ENCODE measurements at places on chromosomes 2 and 18.
A peak's percentile ranks its signal among the peaks of the same experiment; 100 is the strongest.

GRCh38 chr18:50656841-50657470 lies 97.1 kb downstream of the MAPK4 start:
- DNase-seq, result no peak

GRCh38 chr2:199258291-199258690 lies 199.4 kb downstream of the SATB2 start:
- no peak for DNase-seq

DNA sequence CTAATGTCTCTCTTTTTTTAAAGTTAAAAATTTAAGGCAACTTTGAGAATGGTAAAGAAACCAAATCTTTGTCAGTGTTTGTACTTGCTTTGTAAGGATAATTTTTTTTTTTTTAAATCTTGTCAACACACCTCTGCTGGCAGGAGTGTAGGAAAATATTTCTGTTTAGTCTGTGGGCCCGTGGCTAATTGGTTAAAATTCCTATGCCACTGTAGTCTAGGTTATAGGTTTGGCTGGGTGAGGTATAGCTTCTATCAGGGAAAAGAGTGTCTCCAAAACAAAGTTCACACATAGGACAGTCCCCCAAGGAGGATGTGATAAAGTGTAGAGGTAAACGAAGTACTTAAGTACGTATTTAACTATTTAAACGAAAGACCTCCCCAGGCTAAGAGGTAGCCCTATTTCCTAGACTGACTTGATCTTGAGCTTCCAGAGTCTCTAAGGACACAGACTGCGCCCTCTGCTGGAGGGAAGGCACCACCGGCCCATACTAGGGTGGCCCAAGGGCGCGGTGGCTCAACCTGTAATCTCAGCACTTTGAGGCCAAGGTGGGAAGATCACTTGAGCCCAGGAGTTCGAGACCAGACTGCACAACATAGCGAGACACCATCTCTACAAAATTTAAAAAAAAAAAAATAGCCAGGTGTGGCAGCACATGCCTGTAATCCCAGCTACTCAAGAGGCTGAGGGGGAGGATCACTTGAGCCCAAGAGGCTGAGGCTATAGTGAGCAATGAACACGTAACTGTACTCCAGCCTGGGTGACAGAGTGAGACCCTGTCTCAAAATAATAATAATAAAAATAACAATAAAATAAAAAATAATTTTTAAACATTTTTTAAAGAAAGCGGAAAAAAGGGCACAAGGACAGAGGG lies 8.9 kb downstream of the TEX44 start:
- no peak for DNase-seq

- DNase-seq, result peak; percentile 41
These were observed 89.4 kb upstream of the MAP2 start for GRCh38 chr2:209334188-209335017.

DNA sequence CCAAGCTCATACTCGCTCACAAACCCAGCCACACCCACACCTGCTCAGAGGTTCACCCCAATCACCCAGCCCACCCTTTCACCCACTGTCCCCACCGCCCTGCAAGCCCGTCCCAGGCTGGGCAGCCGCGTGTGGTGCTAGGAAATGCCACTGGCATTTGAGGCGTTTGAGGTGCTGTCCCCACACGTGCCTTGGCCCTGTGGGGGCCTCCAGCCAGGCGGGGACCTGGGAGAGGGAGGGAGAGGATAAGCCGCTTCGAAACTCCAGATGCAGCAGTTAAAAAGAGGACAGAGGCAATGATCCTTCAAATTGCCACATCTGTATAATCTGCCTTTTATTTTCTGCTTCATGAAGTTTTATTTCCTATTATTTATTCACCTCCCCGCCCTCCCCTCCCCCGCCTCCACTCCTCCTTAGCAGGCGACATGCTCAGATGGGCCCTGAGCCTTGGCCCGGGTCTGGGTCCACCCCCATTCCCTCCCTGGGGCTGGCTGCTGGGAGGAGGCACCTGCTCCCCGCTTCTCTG lies 35.9 kb downstream of the PSD4 start:
- DNase-seq, result no peak

DNA sequence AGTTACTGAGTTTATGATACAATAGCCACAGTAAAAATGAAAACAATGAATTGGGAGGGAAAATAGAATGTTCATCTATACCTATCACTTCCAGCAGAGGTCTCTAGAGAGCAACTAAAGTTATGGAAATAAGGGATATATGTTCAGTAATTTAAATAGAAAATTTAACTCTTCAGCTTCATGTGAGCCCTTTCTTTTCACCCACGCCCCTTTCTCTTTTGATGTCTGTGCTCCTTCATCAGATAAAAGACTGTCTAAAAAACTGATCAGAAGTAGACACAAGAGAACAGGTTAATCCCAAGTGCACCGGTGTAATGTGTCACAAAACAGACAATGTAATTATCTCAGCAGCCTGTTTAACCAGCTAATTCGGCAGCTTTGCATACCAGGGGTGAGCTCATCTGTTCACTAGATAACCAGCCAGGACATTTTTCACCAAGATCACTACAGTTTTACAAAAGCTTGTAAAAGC lies 238.5 kb upstream of the ERBB4 start:
- no peak for DNase-seq

GRCh38 chr2:111188681-111189080 lies 68.0 kb downstream of the BCL2L11 start:
- no peak for DNase-seq

GRCh38 chr18:60149316-60149715 lies 223.3 kb downstream of the MC4R start:
- no peak for DNase-seq

DNA sequence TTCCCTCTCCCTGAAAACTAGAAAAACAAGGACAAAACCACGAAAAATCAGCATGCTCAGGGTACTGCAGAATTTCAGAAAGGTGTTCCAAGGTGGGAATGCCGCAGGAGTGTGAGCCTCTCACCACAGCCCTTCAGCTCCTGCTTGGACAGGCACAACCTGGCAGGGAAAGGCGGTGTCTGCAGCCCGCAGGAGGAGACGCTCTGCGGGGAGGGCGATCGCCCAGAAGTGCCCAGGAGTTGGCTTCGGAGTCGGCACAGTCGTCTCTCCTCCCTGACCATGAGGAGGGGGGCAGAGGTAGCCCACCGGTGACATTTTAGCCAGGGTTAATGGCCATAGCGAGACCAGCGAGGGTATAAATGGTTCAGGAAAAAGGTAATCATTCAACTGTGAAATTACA lies 57.2 kb downstream of the TMEM18 start:
- DNase-seq, result no peak

DNA sequence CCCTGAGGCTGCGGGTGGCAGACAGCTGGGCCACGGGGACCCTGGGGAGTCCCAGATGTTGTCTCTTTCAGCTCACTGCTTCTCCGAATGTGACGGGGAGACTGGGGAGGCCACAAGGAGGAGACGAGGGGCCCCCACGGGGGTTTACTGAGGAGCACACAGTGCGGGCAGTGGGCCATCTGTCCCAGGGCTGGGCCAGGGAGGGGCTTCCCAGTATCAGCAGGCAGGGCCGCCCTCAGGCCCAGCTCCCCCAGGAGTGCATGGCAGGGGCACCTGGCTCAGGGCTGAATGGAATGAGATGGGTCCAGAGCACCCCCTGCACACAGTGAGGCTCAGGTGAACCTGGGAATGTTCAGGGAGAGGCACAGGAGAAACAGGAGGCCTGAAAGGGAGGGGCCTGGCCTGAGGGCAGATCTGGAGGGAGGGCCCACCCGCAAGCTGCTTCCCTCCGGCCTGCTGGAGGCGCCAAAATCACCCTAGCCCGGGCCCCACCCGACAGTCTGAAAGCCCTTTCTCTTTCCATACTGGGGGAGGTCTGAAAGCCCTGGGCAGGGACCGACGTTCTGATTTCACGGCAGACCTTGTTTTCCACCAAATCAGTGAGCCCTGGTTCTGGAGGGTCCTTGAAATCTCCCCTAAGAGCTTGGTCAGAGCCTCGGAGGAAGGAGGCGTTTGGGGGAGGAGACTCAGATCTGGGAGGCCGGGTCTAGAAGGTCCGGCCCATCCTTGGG lies 35.5 kb upstream of the PTMA start:
- no peak for DNase-seq

GRCh38 chr2:164388511-164388910 lies 232.8 kb downstream of the GRB14 start:
- peak; percentile 62 for DNase-seq

GRCh38 chr2:192140236-192140839 lies 54.4 kb downstream of the TMEFF2 start:
- no peak for DNase-seq

DNA sequence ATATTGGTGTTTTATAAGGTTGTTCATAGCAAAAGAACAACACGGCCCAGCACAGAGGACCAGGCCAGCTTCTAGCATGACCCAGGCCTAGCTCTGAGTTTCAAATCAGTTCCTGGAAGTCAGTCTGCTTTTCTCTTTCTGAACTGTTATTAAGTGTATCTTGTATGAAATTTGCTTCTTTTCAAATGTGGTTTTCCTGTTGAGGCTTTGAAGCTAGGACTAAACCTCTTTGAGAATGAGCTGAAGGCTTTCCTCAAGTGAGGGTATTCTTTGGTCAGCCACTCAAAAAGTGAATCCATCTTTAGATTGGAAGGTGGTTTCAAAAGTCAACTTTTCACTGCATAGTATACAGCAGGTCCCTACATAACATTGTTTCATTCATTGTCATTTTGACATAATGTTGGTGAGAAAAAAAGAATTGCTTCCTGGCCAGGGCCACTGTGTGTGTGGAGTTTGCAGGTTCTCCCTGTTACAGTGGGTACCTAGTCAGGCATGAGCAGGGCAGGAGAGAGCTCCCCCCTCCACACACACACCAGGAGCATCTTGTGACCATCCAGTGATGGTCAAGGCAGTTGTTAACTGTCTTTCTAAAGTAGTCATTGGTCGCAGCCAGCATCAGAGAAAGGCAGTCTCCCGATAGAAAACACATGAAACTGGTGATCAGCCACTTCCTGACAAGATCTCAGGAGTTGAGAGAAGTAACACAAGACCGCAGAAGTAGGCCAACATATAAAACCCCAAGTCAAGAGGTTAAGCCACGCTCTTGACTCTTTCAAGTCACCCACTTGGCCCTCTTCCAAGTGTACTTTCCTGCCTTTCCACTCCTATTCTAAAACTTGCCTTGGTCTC lies 6.7 kb upstream of the ACAA2 start:
- no peak for DNase-seq

Data from glomerular endothelial cell (primary cell).